ENCODE measurements at places on chromosomes 4 and X. TPM values are rescaled to one million over a fixed set of nuclear protein-coding genes. Genes with fewer than 3 reads are reported as not detected.

HSFX3 gene
- not detected for total RNA-seq

RTL5 gene
- 0.69 TPM for total RNA-seq

EFHC2 gene
- total RNA-seq = 0.77 TPM

GLRA2 gene
- not detected for total RNA-seq

HMX1 gene
- not detected for total RNA-seq

COX7B2 gene
- total RNA-seq = not detected
